Stimulated activated CD8-positive, alpha-beta memory T cell treated with anti-CD3 and anti-CD28 coated beads, Interleukin-7, amount 100 ng/mL, for 48 hours (primary cell): ENCODE measurements at places on chromosomes 3 and 15.
A peak's percentile ranks its signal among the peaks of the same experiment; 100 is the strongest.

DNA sequence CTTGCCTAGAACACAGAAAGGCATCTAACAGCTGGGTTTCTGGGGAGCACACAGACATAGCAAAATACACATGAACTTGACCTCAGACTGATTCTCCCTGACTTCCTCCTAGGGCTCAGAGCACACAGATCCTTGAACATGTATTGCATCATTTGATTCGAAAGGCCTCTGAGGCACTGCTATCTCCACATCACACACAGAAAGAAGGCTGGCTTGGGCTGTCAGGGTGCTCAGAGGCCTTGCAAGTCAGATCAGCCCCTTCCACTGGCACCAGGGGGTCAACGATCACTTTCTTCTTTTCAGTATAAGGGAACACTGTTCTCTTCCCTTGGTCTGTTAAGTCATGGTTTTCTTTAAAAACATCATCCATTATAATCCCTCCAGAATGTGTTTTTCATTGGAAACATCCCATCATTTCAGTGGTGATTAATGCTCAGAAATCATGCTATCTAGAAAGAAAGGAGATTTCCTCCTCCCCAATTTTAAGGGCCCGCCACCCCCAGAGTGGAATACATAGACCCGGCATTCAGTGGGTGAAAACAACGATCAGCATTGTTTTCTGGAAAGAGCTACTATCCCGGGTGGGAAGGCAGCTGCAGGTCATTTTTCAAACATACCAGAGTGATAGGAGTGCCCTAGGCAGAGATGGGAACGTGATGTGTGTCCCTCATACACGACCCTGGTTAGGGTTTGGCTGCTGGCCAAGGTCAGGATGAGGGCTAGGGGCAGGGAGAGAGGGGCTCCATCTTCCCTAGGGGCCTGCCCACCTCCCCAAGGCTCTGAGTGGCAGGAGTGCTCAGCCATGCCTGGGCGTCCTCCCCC lies 253.3 kb upstream of the LYSMD4 start:
- no peak for DNase-seq

GRCh38 chr3:146974001-146974400 lies 368.9 kb upstream of the PLSCR5 start:
- DNase-seq: no peak

GRCh38 chr3:77414881-77415280 lies 375.0 kb downstream of the ROBO2 start:
- DNase-seq: no peak

- no peak for DNase-seq
Measured at GRCh38 chr15:45326741-45327140, 51.6 kb downstream of the GATM start.

- DNase-seq: no peak
Measured at GRCh38 chr3:184234224-184234623, 4.8 kb downstream of the VWA5B2 start.

DNA sequence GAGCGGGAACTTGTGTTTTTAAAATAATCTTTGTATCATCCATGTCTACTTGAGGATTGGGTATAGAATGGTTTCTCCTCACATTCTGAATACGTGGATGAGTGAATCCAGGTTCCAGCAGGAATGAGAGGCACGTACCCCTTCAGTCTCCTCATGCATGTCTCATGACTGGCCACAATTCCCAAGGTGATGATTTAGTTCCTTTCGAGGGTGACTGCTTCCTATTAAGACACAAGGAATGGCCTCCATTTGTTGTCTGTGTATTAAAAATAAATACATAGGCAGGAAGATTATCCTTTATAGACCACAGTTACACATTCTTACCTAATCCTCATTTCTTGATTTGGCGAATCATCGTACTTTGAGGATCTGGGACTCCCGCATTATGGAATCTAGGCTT lies 217.0 kb upstream of the LRIG1 start:
- DNase-seq: no peak

DNA sequence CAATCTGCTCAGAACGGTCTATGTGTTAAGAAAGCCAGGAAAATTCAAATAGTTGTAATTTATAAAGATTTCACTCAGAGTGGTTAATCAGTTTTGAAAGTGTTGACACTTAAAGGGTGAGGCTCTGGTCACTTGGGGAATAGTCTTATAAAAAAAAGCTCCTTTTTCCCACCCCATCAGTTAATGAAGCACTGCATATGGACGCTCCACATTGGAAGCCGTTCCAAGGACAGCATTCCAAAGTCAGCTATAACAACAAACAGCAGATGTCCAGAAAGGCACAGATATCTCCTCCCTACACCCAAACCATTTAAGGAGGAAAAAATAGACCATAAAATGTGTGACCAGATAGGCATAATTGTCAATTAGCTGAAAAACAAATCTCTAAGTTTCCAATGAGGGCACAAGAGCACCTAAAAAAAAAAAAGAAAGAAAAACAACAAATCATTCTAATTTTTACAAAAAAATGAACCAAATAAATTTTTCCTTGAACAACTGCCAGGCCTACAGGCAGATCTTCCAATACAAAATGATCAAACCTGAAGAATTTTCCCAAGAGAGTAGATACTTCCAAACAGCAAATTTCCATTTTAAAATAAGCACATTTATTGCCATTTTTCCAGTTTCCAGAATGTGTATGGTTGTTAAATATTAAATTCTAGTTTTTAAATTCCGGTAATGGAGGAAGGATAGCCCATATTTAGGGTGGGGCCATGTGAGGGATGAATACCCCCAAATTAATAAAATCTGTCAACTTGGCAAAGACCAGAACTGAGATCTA lies 198.3 kb downstream of the ERC2 start:
- DNase-seq: no peak

GRCh38 chr15:45287390-45287956 lies 35.4 kb downstream of the SLC28A2 start:
- DNase-seq: no peak

DNA sequence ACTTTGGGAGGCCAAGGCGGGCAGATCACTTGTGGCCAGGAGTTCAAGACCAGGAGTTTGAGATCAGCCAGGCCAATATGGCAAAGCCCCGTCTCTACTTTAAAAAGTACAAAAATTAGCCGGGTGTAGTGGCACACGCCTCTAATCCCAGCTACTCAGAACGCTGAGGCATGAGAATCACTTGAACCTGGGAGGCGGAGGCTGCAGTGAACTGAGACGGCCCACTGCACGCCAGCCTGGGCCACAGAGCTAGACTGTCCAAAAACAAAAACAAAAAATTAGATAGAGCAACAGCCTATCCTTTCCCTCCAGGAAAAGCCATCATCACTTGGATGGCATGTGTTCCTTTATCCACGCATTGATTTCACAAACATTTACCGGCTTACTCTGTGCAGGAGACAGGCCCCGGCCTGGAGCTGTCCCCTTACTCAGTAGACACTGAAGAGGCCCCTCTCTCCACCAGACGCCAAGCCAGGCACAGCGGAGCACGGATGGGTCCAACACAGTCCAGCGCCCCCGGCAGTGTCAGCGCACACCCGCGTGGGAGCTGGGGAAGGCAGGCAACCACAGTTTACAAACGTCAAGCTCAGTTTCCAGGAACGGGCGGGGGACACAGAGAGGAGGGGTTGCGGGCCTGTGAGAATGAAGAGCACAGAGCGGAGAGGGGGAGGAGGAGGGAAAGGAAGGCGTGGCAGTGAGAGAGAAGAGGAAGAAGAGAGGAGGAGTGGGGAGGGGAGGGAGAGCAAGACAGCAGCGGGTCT lies 3.1 kb downstream of the GP5 start:
- DNase-seq: peak; percentile 53

DNA sequence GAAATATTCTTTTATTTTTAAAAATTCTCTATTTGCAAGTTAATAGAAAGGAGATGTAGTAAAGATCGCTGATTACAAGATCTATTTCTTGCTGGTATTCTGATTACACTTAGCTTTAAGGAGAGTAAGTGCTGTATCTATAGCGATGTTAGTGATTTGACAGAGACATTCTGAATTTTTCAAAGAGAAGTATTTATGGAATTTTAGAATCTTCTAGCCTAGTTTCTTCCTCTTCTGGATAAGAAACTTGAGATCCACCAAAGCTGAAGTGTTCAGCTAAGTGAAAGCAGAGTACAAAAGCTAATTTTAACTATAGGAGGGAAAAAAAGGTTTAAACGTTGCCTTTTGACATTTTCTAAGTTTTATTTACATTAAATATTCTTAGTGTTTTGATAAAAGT lies 72.1 kb upstream of the RARB start:
- no peak for DNase-seq

DNA sequence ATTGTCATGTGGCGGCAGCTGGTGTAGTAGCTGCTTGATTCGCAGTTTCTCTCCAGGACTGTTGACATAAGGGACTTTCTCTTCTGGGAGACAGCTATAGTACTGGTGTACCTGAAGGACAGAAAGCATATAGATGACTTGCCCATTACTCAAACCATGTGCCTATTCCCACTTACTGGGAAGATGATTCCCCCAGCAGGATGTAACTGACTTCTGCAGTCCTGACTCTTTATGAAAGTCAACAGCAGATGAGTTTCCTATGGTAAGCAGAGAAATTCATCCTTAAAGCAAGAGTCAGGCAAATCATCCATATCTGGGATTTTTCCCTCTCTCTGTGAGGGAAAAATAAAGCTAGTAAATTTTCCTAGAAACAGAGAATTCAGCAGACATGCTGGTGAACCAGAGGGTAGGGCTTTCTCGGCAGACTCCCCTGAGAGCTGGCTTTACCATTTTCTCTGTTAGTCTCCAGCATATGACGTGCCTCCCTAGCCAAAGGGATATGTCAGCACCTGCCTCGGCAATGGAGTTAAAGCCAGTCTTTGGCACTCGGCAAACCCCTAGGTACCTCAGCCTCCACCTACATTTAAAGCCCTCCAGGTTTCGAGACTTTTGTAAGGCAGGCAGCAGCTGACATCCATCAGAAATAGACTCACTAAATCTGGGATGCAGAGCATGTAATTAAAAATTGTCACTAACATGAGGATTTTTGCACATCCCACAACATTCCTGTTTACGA lies 62.1 kb downstream of the PRICKLE2 start:
- DNase-seq: no peak

DNA sequence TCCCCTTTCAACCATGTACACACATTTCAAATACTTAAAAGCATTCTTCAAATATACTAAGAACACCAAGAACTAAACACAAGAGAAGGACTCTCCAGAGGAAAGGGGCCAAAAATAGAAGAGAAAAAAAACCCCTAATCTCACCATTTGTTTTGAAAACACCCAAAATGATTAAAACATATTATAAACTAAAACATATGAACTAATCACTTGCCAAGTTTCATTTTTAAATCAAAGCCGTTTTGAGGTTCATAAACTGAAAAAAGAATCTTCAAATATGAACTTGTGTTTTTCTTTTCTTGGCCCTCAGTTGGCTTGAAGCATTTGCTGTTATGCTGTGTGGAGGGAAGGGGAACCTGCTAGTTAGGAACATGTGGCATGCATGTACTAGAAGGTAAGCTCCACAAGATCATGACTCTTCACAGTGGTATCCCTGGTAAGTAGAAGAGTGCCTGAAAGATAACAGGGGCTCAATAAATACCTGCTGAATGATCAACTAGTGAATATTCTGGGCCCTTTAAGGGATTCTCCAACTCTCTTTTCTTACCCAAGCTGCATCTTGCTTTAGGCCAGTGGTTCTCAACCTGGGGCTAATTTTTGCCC lies 224.5 kb downstream of the TIGIT start:
- no peak for DNase-seq

DNA sequence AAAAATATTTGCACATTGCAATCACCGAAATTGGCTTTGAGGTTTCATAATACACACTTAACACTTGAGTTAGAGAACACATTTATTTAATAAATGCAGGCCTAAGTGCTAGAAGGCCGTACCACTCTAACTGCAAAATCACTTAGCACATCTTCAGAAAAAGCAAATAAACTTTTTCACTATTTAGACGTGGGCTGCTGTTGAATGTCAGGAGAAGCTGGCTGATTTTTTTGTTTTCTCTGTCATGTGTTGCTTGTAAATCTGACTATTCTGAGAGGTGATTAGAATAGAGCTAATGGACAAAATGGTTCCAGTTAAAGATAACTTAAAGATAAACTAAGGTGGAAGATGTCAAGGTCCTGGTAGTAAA lies 265.1 kb downstream of the FOXP1 start:
- DNase-seq: no peak

GRCh38 chr3:24365168-24365567 lies 129.5 kb downstream of the THRB start:
- no peak for DNase-seq

DNA sequence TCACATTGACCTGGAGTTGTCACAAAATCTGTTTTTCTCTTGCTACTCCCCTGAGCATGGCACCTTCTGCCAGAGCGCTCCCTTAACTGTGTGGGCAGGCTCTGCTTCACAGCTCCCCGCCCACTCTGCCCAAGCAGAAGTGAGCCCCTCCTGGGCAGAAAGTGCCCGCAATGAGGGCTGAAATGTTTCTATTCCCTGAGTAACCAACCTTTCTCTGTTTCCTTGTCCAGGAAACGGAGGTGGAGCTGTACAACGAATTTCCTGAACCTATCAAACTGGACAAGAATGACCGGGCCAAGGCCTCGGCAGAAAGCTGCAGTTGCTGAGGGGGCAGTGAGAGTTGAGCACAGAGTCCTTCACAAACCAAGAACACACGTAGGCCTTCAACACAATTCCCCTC lies 66.3 kb upstream of the ACAD9 start:
- no peak for DNase-seq

DNA sequence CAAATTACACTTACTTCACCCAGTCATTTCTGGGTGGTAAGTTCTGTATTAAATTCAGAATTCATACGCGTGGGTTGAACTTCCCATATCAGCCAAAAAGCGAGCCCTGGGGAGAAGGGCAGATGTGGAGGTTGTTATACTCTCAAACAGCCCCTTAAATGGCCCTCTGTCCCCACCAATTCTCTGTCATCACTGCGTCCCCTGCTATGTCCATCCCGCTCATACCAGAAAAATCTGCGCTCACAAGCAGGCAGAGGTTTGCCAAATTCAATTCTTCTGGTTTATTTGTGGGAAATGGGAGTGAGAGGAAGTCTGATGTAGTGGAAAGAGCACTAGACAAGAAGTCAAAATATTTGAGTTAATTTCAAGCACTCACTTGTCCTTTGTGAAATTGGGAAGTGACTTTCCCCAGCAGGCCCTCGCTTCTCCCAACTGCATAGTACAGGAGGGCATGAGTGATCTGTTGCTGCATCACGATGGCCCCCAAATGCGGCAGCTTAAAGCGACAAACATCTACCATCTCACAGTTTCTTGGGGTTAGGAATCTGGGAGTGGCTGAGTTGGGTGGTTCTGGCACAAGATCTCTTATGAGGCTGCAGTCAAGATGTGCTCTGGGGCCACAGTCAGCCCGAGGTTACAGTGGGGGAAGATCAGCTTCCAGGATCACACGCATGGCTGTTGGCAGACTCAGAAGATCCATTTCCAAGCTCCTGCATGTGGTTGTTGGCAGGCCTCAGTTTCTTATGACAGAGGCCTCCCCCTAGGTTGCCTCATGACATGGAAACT lies 67.7 kb downstream of the CPN2 start:
- no peak for DNase-seq

GRCh38 chr15:92696096-92696495 lies 40.5 kb upstream of the FAM174B start:
- no peak for DNase-seq
